ENCODE measurements at places on chromosomes 5 and 9. TPM values are rescaled to one million over a fixed set of nuclear protein-coding genes. Genes with fewer than 3 reads are reported as not detected.
A peak's percentile ranks its signal among the peaks of the same experiment; 100 is the strongest.

Gene ATP10B
- total RNA-seq = 18.5 TPM

GRCh38 chr9:650362-650761, 191.1 kb upstream of the DMRT1 start:
- H3K27ac ChIP-seq = peak overlapping the region; percentile 10
- H3K4me1 ChIP-seq = peaks cover 19% of the 10 kb centered on the region
- H3K4me3 ChIP-seq = peak overlapping the region; percentile 12
- no peak for DNase-seq

- no peaks in the 10 kb centered on the region for H3K4me1 ChIP-seq
- DNase-seq = no peak
- H3K4me3 ChIP-seq = no peak overlapping the region
- no peaks in the 10 kb centered on the region for H3K36me3 ChIP-seq
Measured at GRCh38 chr9:69857828-69858227, 37.2 kb downstream of the CFAP95 start.

Gene AUH
- total RNA-seq = 18.3 TPM

Gene GRM6
- total RNA-seq = not detected

GRCh38 chr9:121949364-121949763, 143.7 kb downstream of the TTLL11 start:
- H3K36me3 ChIP-seq = no peaks in the 10 kb centered on the region
- H3K4me3 ChIP-seq = no peak overlapping the region
- DNase-seq = no peak
- no peak overlapping the region for H3K27ac ChIP-seq
- H3K27me3 ChIP-seq = no peaks in the 10 kb centered on the region

- H3K4me1 ChIP-seq = no peaks in the 10 kb centered on the region
- H3K4me3 ChIP-seq = peak within 1 kb of the TSS; percentile 45
- peak within 1 kb of the TSS; percentile 79 for H3K27ac ChIP-seq
- H3K36me3 ChIP-seq = no peaks in the 10 kb centered on the region
Measured at GRCh38 chr5:156326718-156327259, at the start of gene SGCD. SGCD (plus strand) TSS chr5:156327164.

Gene SPOCK1
- total RNA-seq = 21.9 TPM

Gene RORB
- 0.85 TPM for total RNA-seq

Gene CDC20B
- not detected for total RNA-seq

Gene CARTPT
- not detected for total RNA-seq

Gene ARHGEF39
- total RNA-seq = 17.5 TPM

GRCh38 chr5:9467199-9468059, 78.4 kb downstream of the SEMA5A start:
- DNase-seq = no peak
- H3K4me1 ChIP-seq = peaks cover 17% of the 10 kb centered on the region
- H3K36me3 ChIP-seq = no peaks in the 10 kb centered on the region
- H3K27ac ChIP-seq = peak overlapping the region; percentile 77
- no peak overlapping the region for H3K4me3 ChIP-seq
- no peaks in the 10 kb centered on the region for H3K27me3 ChIP-seq

DNA sequence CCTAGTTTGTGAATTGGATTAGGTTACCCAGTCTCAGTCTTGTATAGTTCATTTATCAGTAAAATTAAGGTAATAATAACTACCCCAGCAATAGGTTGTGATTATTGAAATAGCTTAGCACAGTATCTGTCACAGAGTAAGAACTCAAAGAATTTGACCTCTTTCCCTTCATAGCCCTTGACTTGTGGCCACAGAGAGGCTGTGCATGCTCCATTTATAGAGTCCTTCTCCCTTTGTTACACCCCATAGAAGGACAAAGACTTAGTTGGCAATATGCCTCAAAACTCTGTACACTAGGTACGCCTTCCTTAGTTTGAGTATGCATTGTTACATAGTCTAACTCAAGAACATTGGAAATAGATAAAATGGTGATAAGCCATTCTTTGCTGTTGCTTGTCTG, 257.2 kb downstream of the KCTD16 start:
- no peaks in the 10 kb centered on the region for H3K4me1 ChIP-seq
- H3K27ac ChIP-seq = no peak overlapping the region
- no peaks in the 10 kb centered on the region for H3K36me3 ChIP-seq
- no peak for DNase-seq

GRCh38 chr9:124802426-124802825, 25.5 kb downstream of the OLFML2A start:
- H3K36me3 ChIP-seq = peaks cover 17% of the 10 kb centered on the region
- H3K27me3 ChIP-seq = no peaks in the 10 kb centered on the region
- no peak overlapping the region for H3K27ac ChIP-seq
- peaks cover 52% of the 10 kb centered on the region for H3K4me1 ChIP-seq

DNA sequence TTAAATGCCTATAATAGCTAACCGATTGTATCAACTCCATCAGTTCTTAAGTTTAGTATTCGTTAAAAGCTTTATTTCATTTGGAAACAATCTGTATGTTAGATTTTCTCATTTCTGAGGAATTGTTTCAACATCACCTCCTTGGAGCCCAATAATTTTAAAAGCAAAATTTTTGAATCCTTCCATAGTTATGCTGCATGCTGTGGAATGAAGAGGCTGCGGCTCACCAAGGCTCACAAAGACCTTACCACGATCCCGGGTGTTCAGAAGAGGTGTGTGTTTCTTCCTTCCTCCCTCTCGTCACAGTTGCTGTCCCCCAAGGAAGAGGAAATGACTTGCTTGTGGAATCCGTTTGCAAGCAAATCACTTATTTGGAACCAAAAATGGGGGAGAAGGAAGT, 143.8 kb downstream of the FGF1 start:
- peaks cover 8% of the 10 kb centered on the region for H3K4me1 ChIP-seq
- no peak overlapping the region for H3K4me3 ChIP-seq
- peak overlapping the region; percentile 59 for H3K27ac ChIP-seq
- DNase-seq = no peak
- no peaks in the 10 kb centered on the region for H3K27me3 ChIP-seq

DNA sequence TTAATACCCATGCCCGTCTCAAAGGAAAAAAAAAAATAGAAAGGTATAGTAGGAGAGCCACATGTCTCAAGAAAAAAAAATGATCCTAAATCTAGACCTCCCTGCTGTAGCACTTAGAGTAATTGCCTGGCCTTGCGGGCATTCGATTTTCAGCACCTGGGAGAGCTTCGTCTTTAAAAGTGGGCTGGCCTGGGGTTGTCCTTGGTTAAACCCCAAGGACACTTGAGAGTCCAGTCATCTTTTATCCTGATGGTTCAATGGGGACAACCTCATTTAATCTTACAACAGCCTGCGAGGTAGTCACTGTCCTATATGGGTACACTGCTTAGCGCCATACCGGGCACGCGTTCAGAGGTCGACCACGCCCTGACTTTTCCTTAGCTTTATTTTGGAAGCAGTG, 60.1 kb downstream of the MAT2B start:
- peaks cover 31% of the 10 kb centered on the region for H3K27me3 ChIP-seq
- no peak overlapping the region for H3K27ac ChIP-seq
- H3K4me1 ChIP-seq = peaks cover 23% of the 10 kb centered on the region

- no peaks in the 10 kb centered on the region for H3K27me3 ChIP-seq
- H3K27ac ChIP-seq = peak overlapping the region; percentile 3
- no peak overlapping the region for H3K4me3 ChIP-seq
- no peak for DNase-seq
- H3K4me1 ChIP-seq = peaks cover 20% of the 10 kb centered on the region
Measured at GRCh38 chr5:52709167-52709925, 78.4 kb upstream of the ITGA1 start.

DNA sequence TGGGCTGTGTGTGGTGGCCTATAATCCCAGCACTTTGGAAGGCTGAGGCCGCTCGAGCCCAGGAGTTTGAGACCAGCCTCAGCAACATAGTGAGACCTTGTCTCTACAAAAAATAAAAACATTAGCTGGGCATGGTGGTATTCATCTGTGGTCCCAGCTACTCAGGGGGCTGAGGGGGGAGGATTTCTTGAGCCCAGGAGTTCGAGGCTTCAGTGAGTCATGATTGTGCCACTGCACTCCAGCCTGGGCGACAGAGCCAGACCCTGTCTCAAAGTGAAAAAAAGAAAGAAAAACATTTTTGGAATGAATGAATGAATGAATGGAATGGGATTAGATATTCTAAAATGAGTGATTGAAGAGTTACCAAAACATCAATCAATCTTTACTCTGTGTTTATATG, 85.8 kb downstream of the FGF1 start:
- no peaks in the 10 kb centered on the region for H3K36me3 ChIP-seq
- H3K4me1 ChIP-seq = no peaks in the 10 kb centered on the region
- DNase-seq = no peak
- no peak overlapping the region for H3K27ac ChIP-seq

Gene KIF12
- not detected for total RNA-seq

Gene RLN2
- not detected for total RNA-seq

Gene KIAA0825
- total RNA-seq = 2.6 TPM

GRCh38 chr5:6269925-6270324, 108.4 kb downstream of the MED10 start:
- H3K27ac ChIP-seq = no peak overlapping the region
- no peak for DNase-seq
- H3K4me1 ChIP-seq = no peaks in the 10 kb centered on the region
- H3K4me3 ChIP-seq = no peak overlapping the region

DNA sequence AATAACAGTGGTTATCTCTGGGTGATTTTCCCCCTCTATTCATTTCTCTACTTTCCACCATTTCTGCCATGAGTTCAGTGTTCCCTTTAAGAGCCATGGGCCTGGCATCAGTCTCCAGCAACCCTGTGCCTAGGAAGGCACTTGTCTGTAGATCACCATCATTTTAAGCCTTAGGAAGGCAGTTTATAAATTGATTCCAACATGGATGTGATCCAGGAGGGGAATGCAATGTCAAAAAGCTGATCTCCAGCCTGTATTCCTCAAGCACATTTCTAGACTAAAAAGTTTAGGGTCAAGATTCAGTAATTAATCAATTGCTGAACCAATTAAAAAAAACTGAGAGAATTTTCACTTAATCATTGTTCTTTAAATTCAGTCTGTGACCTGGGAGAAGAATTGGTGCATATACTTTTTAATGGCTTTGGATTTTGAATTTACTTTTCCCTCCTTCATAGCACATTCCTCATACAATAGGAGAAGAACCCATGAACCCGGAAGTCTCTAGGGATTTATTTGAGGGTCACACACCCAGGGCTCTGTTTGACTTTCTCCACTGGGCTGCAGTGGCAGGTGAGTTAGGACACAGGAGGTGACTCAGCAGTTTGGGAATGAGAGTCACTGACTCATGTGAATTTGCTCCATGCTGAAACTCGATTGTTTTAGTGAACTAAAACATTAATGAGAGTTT, 6.1 kb upstream of the ERMP1 start:
- H3K27ac ChIP-seq = peak overlapping the region; percentile 37
- no peak for DNase-seq
- peaks cover 33% of the 10 kb centered on the region for H3K4me1 ChIP-seq
- no peaks in the 10 kb centered on the region for H3K27me3 ChIP-seq
- H3K4me3 ChIP-seq = no peak overlapping the region
- no peaks in the 10 kb centered on the region for H3K36me3 ChIP-seq

Gene SUSD1
- total RNA-seq = 5.6 TPM

- no peaks in the 10 kb centered on the region for H3K27me3 ChIP-seq
- H3K27ac ChIP-seq = no peak overlapping the region
- H3K36me3 ChIP-seq = peaks cover 21% of the 10 kb centered on the region
- DNase-seq = no peak
- no peaks in the 10 kb centered on the region for H3K4me1 ChIP-seq
Measured at GRCh38 chr5:6745706-6746222, 32.5 kb downstream of the TENT4A start.

DNA sequence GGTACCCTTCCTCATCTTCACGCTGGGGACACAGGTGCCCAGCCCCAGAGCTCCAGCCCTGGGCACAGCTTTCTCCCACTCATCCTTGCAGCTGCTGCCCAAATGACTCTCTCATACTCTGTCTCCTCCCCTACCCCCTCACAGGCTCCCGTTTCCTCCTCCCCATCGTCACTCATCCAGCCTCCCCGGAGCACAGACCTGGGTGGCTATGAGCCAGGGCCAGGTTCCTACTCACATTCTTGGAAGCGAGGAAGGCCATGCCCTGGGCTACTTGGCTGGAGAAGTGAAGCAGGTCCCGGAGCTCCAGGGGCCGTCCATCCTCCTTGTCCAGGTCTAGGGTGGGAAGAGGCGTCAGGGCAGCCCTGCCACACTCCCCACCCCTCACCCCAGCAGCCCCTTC, 29.3 kb downstream of the CSF1R start:
- H3K36me3 ChIP-seq = peaks cover 38% of the 10 kb centered on the region
- no peaks in the 10 kb centered on the region for H3K4me1 ChIP-seq
- H3K27ac ChIP-seq = no peak overlapping the region
- H3K27me3 ChIP-seq = no peaks in the 10 kb centered on the region

- H3K36me3 ChIP-seq = no peaks in the 10 kb centered on the region
- H3K4me3 ChIP-seq = no peak overlapping the region
- H3K27me3 ChIP-seq = no peaks in the 10 kb centered on the region
- no peak overlapping the region for H3K27ac ChIP-seq
- no peak for DNase-seq
- peaks cover 3% of the 10 kb centered on the region for H3K4me1 ChIP-seq
Measured at GRCh38 chr5:127987354-127988145, 96.0 kb upstream of the SLC12A2 start.

Gene SLC22A4
- total RNA-seq = not detected

Gene MED22
- 13.4 TPM for total RNA-seq

GRCh38 chr9:135281791-135282737, 194.6 kb downstream of the OLFM1 start:
- H3K27ac ChIP-seq = no peak overlapping the region
- H3K4me1 ChIP-seq = no peaks in the 10 kb centered on the region
- no peaks in the 10 kb centered on the region for H3K36me3 ChIP-seq
- H3K27me3 ChIP-seq = no peaks in the 10 kb centered on the region
- no peak for DNase-seq

Gene ZCCHC7
- 21.6 TPM for total RNA-seq

GRCh38 chr5:39464088-39464487, 39.3 kb upstream of the DAB2 start:
- no peaks in the 10 kb centered on the region for H3K4me1 ChIP-seq
- DNase-seq = no peak
- H3K4me3 ChIP-seq = no peak overlapping the region
- H3K36me3 ChIP-seq = no peaks in the 10 kb centered on the region

- peaks cover 6% of the 10 kb centered on the region for H3K4me1 ChIP-seq
- H3K4me3 ChIP-seq = no peak overlapping the region
- DNase-seq = no peak
- no peaks in the 10 kb centered on the region for H3K27me3 ChIP-seq
- no peak overlapping the region for H3K27ac ChIP-seq
Measured at GRCh38 chr9:34830068-34830467, 120.1 kb upstream of the CCL21 start.

Gene EGFL7
- total RNA-seq = 41.2 TPM
